ENCODE measurements at places on chromosomes 4 and X.
A peak's percentile ranks its signal among the peaks of the same experiment; 100 is the strongest.

DNA sequence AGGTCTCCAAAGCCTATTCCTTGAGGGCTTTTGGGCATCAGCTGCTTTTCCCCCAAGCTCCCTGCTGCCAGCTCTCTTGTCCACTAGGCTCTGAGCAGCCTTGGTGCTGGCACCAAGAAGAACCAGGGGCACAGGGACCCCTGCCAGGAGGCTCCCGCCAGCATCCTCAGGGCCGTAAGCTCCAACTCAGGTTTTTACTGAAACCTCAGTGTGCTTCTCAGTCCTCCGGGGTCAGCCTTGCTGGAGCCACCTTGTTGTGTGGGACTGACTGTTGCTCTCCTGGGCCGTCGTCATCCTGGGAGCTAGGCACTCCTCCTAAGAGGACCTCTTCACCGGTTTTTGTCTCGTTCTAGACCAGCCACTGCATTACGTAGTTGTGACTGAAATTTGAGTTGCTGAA lies 38.9 kb downstream of the NOP14 start:
- DNase-seq: no peak

DNA sequence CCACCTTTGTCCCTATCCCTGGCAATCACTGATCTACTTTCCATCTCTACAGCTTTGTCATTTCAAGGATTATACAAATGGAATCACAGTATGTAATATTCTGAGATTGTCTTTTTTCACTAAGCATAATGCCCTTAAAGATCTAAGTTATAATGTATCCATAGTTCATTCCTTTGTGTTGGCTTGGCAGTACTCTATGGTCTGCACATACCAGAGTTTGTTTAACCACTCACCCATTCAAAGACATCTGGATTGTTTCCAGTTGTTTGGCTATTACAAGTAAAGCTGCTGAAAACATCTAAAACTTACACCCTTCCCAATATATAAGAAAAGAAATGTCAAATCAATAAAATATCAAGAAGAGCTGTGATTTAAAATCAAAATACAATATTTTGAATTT lies 26.0 kb upstream of the AWAT1 start:
- no peak for DNase-seq

DNA sequence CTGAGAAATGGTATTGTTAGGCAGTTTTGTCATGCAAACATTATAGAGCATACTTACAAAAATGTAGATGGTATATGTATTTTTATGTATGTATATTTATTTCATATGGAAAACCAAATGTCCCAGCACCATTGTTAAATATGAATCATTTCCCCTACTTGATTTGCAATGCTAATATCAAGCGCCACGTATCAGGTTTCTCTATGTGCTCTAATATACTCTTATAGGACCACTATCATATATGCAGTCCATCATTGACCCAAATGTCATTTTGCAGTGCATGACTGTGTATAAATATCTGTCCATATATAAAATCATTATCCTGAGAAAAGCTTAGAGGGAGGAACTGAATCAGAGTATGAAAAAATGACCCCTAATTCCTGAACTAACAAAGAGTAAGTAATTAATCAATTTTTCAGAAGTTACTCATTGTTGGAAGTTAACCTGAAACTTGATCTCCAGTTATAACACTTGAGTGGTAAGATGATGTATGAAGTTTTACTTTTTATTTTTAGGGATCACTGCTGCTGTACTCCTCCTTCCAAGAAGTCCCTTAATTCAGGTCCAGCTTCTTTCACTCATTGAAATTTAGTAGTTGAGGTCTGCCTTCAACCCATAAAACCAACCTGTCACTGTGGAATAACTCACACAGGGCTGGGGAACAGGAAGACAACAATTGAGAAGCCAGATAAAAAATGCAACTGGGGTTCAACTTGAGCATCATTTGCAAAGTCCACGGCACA lies 134.8 kb upstream of the LDB2 start:
- no peak for DNase-seq

- DNase-seq: peak; percentile 18
These were observed 860.1 kb upstream of the INTU start for GRCh38 chr4:126772662-126773061.

GRCh38 chr4:14196131-14196530 lies 568.6 kb upstream of the BOD1L1 start:
- DNase-seq: peak; percentile 75

GRCh38 chr4:155114790-155115189 lies 93.6 kb upstream of the NPY2R start:
- DNase-seq: no peak

DNA sequence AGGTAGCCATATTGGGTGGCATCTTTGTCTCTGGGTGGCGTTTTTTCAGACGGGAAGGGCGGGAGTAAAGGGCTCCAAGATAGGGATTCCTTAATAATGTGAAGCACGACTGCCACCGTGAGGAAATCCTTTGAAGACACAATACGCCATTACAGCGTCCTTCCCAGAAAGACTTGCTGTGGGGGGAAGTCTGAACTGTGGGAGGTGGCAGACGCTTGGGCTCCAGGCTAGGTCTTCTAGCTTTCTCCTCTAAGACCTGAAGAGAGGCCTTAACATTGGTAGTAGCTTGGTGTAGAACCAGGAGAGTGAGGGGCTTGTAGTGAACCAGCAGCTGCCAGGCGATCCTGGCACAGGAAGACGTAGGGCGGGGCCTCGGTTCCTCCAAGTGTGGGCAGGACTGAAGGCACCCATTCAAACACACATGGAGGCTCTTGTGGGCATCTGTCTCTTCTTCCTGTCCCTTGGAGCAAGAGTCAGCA lies 197.3 kb downstream of the OR13H1 start:
- DNase-seq: no peak

GRCh38 chr4:8580321-8581093 lies at the start of gene GPR78:
GPR78 (plus strand) TSS chr4:8580392; CDS start chr4:8580983, 591 bp downstream.
- DNase-seq: no peak
